ENCODE measurements at places on chromosomes 16 and 17.

- no peak for DNase-seq
Observed at GRCh38 chr16:73142053-73142854, 94.3 kb upstream of the ZFHX3 start.

DNA sequence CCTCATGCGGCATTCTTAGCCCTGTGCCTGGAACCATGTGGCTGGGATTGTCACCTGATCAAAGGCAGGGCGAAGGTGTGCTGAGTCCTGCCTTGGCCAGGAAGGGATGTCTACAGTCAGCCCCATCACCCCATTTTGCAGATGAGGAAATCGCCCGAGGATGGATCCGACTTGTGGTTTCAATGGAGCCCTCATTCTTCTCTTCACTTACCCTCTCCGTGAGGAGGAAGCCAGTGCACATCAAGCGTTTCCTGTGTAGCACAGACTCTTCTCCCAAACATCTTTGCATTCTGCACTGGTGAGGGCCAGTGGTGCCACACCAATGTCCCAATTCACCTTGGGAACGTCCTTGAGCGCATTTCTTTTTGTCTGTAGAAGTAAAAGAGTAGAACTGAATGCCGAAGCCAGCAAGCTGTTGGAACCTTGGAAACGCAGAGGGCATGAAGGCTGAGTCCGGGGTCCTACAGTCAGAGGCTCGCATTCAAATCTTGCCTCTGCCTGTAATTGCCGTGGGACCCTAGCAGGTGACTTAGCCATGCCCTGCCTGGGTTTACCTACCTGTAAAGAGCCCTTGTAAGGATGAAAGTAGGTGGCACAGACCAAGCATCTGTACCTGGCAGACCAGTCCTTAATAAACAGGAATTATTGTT, 85.4 kb downstream of the IRF8 start:
- DNase-seq, result no peak

DNA sequence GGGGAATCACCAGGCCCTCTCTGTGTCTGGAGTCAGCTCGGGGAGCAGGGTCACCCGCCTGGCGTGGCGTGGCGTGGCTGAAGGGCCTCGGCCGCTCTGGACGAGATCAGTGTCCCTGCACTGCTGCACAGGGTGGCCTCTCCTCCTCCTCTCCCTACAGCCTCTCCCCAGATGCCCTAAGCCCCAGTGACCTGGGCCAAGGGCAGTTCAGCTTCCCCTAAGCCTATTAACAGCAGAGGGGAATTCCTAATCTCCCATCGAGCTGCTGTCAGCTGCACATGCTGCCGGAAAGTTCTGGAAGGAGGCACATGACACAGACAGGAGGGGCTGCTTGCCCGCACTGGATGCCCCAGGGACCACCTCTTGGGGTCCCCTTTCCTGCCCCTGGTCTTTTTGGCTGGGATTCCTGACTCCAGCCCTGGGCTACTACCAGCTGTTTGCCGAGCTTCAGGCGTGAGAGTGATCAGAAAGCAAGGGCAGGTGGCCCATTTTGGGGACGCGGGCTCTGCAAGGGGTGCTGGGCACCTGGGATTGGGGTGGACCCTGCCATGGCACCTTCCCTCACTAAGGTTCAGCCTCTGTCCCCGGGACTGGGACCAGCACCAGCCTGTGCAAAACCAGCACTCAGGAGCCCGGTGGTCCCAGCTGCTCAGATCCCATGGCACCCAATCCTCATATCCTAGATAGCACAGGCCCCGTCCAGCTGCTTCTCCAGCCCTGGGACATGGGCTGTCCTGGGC, 794 bp downstream of the PDE6G start:
- DNase-seq, result no peak

DNA sequence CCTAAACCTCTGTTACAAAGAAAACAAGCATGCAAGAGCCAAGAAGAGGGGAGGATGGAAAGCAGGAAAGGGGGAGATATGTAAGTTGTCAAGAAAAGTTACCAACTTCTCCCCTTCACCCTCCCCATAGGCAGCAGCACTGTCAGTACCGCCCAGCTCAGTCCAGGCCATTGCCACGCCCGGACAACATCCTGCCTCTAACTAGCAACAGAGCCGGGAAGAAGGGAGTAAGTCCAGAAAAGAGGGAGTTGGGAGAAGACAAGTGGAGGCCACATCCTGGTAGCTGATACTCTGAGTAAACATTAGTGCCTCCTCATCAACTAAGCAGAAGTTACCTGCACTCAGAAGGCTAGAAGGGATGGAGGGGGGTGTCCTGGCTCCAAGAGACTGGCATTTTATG, 113.6 kb downstream of the SMG6 start:
- DNase-seq, result no peak

- no peak for DNase-seq
Observed at GRCh38 chr17:17565471-17566339, 25.8 kb downstream of the PEMT start.
